ENCODE measurements at places on chromosomes 3 and 15.

DNA sequence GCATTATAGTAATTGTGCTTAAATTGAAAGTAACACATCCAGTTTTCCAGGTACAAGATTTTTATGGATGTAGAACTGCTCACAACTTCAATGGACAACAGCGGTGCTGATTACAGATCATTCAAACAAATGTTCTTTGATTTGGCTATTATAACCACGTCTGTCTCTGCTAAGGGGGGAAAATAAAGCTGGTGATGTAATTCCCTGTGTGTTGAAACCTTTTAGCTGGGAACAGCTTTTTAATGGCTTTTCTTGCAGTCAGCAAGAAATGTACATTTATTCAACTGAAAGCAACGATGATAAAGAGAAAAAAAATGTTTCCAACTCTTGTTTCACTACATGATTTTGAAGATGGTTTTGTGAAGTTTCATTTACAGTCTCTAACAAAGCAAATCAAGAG is 431.9 kb upstream of the AGTR1 start:
- no peak for DNase-seq

- DNase-seq: no peak
Measured at GRCh38 chr3:9169326-9169725, 80.1 kb downstream of the SRGAP3 start.

DNA sequence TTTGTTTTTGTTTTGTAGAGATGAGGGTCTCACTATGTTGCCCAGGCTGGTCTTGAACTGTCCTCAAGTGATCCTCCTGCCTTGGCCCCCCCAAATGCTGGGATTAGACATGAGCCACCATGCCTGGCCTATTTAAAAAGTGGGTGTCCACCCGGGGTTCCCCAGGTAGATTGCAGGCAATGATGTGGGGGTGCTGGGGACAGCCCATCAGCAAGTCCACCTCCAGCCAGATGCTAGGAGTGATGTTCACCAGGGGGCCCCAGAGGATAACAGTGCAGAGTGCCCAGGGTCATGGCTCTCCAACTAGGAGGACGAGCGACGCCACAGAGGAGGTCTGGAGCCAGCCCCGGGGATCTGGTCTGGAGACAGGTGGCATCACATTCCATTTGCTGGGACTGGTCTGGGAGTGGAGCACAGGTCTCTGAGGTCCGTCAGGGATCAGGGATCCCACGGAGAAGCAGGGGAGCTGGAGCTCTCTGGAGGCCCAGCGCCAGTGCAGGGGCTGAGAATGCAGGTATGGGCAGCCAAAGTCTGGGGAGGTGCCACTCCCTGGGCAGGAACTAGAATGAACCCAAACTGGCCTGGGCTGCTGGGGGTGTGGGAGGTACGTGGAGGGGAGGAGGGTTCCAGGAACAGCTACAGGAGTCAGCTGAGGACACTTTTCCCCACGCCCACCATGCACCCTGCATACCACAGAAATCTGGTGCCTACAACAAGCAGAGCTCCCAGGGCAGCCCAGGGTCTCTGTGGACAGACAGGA is 51.2 kb upstream of the PCSK6 start:
- no peak for DNase-seq

DNA sequence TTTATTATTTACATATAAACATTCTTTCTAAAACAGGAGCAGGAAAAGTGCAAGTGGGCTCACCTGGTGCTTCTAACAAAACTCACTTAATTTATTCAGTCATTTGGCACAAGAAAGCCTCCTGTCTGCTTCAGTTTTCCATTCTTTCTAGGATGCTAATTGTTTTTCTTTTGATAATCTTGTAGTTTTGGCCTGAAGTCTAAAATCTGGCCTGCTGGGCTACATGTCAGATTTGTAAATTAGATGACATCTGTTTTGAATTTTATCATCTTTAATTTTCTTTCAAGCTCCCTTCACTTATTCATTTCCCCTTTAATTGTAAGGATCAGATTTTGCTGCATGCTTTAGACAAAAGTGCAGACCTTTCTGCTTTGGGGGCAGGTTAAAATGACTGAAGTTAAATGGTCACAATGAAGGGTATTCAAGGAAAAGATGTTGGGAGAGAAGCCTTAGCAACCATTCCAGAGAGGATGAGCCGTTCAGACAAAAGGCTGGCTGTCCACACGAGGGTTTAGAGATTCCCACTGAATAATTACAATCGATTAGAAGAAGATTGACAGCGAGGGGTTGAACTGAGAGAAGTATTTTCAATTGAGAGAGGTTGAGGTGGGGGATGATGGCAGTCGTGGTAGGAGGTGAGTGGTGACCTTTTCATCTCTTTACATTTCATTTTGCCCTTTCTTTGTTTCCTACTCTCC is 59.9 kb upstream of the PTX3 start:
- no peak for DNase-seq

GRCh38 chr3:45988362-45988761 is 7.3 kb downstream of the FYCO1 start:
- no peak for DNase-seq

GRCh38 chr3:6680119-6680806 is 180.7 kb upstream of the GRM7 start:
- DNase-seq: no peak

DNA sequence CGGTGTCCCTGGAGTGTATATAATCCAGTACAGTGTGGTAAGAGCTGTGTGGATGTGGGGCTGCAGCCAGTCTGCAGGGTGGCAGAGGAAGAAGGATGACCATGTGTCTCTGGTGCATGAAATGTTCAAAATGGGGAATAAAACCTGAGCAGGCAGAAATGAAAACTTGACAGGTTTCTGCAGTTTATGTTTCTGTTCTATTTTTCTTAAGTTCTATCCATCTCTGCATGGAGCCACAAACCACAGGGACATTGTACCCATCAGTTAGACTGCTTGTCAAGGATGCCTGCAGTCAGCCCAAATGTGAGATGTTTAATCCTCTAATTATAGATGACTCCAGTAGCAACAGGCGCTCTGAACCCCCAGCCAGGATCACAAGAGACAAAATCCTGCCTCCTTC is 216.7 kb downstream of the IL20RB start:
- DNase-seq: no peak

DNA sequence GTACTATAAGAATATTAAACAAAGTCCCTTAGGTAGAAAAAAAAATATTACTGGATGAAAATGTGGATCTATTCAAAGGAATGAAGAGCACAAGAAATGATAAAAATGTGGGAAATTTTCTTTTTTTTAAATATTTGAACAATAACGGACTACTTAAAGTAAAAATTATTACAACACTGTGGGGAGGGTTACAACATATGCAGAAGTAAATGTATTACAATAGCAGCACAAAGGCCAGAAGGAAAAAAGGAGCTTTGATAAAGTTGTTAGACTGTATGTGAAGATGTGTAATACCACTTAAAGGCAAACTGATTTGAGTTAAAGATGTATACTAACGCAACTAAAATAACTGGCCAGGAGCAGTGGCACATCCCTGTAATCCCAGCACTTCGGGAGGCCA is 427.1 kb downstream of the SHQ1 start:
- DNase-seq: no peak
